Stimulated activated CD4-positive, alpha-beta T cell treated with anti-CD3 and anti-CD28 coated beads, Interleukin-1b, Interleukin-23, amount 100 ng/mL, for 1 hour (primary cell): ENCODE measurements at places on chromosomes 3 and 15.

DNA sequence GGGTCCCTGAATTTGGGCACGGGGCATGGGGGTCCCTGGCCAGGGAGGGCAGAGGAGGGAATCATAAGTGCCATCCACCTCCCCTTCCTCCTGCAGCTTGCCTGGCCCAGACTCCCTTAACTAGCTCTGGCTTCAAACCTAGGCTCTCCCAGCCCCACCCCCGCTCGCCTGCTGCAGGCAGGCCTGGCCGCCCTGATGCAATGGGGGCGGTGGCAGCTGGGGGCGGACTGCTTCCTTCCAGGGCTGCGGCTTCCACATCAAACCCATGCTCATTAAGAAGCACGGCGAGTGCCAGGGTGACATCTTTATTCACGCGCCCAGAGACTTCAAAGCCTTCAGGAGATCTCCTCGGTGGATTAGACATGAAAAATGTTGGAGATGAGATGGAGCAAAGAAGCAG is 123.1 kb downstream of the TPRA1 start:
- DNase-seq = no peak

GRCh38 chr15:41006479-41006878 is 53.2 kb downstream of the CHAC1 start:
- DNase-seq = no peak

DNA sequence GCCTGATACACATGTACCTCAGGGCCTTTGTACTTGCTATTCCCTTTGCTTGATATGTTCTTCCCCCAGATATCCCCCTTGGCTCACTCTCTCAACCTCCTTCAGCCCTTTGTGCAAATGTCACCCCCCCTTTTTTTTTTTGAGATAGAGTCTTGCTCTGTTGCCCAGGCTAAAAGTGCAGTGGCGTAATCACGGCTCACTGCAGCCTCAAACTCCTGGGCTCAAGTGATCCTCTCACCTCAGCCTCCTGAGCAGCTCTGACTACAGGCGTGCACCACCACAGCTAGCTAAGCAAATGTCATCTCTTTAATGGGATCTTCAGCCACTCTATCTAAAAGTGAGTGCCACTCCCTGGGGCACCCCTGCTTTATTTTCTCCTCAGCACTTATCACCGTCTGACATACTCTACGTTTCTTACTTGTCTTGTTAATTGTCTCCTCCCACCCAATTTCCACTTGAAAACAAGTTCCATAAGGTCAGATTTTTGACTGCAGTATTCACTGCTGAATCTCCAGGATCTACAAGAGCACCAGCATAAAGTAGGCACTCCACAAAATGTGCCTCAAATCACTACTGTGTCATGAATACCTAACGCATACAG is 14.6 kb downstream of the IP6K2 start:
- DNase-seq = no peak

GRCh38 chr3:3744826-3745225 is 54.4 kb upstream of the LRRN1 start:
- DNase-seq = no peak

DNA sequence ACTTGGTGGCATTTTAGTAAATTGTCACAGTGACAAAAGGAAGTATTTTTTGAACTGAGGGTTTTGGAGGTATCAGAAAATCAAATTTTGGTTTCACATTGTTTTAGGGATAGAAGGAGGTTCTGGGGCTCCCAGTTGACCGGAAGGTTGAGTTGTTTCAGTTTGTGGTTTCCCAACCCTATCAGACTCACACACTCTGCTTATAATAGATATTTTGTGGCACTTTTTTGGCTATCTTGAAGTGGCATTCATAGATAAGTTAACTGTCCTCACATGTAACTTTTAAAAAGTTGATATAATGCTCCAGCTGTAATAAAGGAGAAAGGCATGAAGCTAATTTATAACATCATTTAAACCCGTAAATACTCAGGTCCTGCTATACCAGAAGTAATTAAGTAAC is 12.8 kb downstream of the ARMC8 start:
- DNase-seq = no peak

DNA sequence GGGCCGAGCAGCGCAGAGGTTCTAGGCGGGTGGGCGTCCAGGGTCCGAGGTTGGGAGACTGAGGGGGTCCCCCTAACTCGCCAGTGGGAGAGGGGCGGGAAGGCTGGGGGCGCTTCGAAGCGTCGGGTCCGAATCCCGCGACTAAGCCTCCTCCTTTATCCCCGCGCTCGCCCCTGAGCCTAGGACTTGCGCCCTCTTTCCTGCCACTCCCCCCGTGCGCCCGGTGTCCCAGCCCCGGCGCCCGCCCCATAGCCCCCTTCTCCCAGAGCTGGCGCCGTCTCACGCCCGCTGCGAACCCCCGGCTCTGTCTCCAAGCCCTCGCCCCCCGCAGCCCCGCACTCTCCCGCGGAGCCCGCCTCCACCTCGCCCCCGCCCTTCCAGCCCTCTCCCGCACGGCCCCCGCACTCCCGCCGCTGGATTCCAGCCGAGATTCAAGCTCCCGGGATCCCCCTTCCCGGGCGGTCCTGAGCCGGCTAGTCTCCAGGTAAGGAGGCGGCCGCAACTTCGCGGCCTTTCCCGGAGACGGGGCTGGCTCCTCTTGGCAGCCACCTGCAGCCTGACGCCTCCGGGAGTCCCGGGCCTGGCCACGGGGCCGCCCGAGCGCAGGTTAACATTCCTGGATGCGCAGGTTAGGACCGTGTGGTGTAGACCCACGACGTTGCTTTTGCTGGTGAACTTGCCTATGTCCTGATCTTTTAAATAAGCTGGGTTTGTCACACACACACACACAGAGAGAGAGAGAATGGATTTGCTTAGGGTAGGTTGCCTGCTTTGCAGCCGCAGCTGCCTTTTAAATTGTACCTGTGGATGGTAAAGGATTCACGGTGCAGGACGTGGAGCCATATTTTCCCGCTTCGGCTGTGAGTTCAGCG is 563 bp downstream of the PXYLP1 start:
- DNase-seq = no peak

GRCh38 chr15:41340189-41340695 is 7.6 kb downstream of the NUSAP1 start:
- DNase-seq = no peak

DNA sequence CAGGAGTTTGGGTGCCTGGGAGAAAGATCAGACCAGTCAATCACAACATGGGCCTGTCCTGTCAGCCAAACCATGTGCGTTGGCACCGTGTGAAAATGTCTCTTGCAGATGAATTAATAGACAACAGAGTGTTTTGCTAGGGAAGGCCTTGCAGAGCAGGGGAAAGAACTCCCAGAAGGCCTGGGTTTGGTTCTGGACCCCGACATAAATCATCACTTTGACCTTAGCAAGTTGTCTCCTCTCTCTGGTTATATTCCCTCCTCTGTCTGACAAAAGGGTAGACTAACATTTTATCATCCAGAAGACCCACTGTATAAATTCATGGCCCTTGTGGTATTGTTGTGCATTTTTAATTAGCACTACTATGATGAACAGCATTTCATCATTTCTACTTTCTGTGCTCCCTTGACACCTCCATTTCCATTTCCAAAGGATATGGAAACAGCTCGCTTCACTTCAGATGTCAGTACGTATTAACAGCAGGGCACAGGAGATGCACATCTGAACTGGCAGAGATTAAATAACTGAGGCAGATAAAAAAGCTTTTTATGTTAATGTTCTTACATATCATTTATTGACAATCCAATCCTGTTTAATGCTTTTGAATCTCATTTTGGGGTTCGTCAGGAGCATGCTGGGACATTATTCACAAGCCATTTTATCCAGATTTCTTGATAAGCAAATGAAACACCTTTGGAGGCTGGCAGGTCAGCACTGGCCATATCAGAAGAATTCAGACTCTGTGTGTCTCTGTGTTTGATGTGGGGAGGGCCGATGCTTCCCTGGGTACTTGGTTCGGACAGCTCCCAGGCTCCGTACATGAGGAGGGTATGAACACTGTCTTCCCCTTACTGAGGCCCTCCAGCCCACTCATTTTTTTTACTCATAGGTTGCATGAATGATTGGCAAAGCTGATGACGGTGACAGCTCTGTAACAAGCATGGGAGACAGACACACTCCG is 28.2 kb upstream of the IL12A start:
- no peak for DNase-seq

DNA sequence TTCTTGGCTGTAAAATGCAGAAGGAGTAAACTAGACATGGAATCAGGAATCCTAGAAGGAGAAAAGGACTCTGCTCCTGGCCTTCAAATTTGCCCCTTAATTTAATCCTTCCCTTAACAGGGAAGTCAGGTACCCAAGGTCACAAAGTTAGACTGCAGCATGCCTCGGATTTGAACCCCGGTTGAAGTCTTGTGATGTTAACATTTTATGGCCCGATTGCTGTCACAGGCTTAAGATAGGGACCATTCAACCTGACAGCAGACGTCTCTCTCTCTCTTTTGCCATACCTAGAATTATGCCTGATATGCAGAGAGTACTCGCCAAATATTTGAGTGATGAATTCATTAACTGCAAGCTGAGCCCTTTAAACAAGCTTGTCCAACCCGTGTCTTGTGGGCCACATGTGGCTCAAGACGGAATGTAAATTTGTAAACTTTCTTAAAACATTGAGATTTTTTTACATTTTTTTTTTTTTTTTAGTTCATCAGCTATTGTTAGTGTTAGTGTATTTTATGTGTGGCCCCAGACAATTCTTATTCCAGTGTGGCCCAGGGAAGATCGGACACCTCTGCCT is 217.2 kb downstream of the THSD4 start:
- DNase-seq = no peak

- DNase-seq = no peak
Measured at GRCh38 chr3:48285132-48285531, 44.2 kb downstream of the ZNF589 start.

- no peak for DNase-seq
Measured at GRCh38 chr3:28841441-28841840, 439.4 kb upstream of the RBMS3 start.

DNA sequence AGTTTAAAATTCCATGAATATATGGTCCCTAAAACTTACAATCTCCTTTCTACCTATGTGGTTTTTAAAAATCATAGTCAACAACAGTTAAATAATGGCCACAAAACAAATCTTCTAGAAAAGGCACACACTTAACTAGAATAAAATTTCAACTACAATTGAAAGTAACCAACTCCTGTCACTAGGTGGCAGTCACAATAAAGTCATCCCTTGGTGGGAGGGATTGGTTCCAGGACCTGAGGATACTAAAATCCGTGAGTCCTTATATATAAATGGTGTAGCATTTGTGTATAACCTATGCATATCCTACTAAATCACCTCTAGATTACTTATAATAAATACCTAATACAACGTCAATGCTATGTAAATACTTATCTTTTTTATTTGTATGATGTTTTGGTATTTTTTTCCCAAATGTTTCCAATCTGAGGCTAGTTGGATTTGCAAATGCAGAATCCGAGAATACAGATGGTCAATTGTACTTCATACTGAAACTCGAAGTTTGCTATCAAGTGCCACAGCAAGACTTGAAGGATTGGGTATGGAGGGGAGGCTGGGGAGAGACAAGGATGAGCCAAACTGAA is 172.6 kb downstream of the FMN1 start:
- DNase-seq = no peak
